Fibroblast of skin of right quadriceps (primary cell): ENCODE measurements at places on chromosomes 1 and 21.

- no peak for DNase-seq
Observed at GRCh38 chr1:53116307-53116810, 26.1 kb downstream of the SLC1A7 start.

DNA sequence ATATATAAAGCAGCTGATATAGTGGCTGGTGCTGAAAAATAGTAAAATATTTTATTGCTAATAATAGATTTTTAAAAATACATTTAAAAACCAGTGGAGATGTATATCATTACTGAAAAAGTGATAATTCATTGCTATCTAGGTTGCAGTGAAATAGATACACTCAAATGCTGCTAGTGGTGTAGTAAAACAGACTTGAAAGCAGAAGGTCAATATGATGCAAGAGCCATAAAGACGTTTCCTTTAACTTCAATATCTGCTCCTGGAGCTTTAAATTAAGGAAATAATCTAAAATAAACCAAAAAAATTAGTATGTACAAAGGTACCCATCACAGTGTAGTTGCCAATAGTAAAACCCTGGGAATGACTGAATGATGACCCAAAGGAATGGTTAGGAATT, 26.2 kb downstream of the RHEX start:
- no peak for DNase-seq

DNA sequence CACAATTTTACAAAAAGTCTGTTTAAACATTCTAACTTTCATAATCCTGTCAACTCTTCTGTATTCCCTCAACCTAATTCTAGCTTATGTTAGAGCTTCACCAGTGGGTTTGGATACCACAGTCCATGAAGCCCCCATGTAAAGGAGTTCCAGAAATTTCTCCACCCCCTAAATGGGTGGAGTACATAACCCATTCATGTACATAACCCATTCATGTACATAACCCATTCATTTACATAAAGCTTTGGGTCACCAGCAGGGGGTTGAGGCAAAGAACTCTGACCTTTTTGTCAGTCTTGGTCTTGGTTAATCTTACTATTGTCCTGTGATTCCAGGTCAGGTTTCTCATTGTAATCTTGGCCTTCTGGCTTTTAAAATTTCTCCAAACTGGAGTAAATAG, 61.6 kb downstream of the SMYD2 start:
- no peak for DNase-seq

DNA sequence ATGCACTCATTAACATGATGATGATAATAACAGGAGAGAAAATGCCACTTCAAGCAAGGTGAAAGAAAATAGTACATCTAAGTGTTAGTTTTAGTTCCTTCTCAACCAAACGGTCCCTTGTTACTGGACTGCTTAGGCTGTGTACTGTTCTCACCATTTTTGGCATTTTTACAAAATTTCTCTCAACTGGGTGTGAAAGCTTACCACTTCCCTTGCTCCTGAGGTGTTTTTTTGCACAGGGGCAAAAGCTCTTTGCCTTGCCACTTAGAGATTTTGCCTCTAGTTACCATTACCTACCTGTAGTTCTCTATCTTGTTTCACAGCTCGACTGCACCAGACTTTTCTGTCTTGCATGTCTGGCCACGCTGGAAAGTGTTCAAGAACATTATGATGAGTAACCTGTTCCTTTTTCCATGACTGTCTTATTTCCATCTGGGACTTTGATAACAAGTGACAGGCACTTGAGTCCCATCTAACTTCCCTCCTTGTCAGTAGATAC, 10.7 kb downstream of the NEK7 start:
- DNase-seq, result peak; percentile 43

DNA sequence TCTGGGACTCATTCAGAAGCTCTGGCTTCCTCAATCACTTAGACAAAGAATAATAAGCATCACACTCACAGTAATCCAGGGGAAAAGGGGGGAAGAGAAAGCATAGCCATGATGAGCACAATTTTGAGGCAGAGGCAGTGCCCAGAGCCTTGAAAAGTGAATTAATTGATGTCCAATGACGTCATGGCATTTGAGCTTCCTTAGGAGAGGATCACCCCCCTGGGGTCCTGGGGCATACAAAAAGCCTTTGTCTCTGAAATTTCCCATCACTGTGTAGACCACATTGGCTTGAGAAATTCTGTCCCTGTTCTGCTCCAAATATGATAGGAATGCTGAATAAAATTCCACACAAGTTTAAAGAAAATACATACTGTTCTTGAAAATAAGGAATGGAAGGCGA, 84.3 kb upstream of the COA6 start:
- DNase-seq, result no peak

GRCh38 chr1:230361941-230362340, 64.2 kb downstream of the PGBD5 start:
- DNase-seq, result no peak

- no peak for DNase-seq
Observed at GRCh38 chr1:202276920-202277319, 64.8 kb downstream of the UBE2T start.

GRCh38 chr1:232201024-232201423, 428.9 kb downstream of the SIPA1L2 start:
- no peak for DNase-seq

GRCh38 chr1:228979774-228980173, 244.5 kb downstream of the RHOU start:
- DNase-seq, result no peak

DNA sequence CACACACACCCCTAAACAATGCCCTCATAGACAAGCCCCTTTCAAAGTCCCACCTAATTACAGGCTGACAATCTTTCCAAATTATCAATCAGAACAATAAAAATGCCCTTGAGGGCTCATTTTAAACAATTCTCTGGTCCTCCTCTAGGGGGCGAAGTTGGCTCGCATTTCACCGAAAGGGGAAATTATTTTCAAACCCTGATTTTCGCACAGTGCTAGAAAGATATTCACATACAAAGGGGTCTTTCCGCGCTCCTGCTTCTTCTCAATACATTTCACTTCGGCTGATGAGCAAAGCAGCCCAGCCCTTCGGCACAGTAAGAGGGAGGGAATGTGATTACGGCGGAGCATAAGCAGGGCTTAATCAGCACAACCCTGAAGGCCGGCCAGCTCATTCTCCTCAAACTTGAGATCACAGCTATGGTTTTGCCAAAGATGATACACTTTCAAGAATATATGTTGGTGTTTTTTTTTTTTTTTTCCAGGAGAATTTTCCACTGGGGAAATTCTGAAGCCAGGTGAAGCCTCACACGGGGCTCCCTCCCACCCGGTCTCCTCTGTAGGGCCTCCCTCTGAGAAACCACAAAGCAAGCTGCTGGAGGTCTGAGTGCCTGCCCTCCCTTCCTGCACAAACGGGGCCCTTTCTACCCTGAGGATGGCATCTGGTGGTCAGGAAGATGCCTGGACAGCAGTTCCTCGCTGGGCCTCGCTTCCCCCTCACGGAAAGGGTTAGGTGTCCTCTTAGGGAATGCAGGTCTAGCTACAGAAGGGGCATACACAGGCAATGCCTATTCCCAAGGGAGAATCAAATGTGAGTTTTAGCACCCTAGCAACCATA, 66.9 kb downstream of the GNG12 start:
- peak; percentile 92 for DNase-seq

GRCh38 chr1:111190931-111191451, 9.5 kb downstream of the DENND2D start:
- DNase-seq, result no peak

GRCh38 chr1:233379869-233380438, 52.4 kb downstream of the MAP3K21 start:
- DNase-seq, result no peak

DNA sequence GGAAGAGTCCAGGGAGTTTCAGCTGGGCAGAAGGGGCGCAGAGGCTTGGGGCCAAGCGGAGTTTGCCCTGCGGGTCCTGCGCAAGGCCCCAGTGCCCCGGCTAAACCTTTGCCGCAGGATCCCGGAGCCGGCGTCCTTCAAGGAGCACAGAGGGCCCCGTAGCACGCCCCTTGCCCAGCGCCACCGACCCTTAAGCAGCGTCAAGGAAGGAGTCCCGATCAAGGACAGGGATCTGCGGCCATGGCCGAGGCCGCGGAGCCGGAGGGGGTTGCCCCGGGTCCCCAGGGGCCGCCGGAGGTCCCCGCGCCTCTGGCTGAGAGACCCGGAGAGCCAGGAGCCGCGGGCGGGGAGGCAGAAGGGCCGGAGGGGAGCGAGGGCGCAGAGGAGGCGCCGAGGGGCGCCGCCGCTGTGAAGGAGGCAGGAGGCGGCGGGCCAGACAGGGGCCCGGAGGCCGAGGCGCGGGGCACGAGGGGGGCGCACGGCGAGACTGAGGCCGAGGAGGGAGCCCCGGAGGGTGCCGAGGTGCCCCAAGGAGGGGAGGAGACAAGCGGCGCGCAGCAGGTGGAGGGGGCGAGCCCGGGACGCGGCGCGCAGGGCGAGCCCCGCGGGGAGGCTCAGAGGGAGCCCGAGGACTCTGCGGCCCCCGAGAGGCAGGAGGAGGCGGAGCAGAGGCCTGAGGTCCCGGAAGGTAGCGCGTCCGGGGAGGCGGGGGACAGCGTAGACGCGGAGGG, 520 bp downstream of the CLIC6 start:
- no peak for DNase-seq

DNA sequence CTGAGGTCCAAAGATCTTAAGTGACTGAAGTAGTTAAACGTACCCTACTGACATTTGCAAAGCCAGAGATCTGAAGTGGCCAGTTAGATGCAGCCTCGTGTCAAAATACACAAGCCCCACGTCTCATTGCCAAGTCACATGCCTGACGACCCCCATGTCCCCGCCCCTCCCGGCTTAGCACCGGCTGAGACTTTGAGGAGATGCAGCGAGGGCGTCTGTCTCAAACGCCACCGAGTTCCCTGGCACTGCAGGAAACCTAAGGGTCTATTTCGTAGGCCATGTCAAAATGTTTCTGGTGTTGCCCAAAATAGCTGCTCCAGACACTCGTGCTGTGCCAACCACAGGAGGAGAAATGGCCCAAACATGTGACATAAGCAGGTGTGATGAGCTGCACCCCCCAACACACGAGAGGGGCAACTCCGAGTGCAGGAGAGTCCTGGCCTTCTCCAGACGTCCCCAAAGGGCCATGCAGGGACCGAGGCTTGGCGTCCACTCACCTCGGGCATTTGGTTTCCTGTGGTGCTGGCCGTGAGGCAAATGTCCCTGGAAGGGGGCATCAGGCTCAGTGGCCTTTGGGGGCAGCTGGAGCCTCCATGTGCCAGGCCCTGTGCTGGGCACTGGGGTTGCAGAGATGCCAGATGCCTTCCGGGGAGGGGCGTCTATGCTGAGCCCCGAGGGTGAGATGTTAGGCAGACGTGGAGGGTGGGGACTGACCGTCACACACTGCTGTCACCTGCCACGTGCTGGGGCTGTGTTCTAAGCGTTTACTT, 67.0 kb downstream of the MATN1 start:
- DNase-seq, result no peak

DNA sequence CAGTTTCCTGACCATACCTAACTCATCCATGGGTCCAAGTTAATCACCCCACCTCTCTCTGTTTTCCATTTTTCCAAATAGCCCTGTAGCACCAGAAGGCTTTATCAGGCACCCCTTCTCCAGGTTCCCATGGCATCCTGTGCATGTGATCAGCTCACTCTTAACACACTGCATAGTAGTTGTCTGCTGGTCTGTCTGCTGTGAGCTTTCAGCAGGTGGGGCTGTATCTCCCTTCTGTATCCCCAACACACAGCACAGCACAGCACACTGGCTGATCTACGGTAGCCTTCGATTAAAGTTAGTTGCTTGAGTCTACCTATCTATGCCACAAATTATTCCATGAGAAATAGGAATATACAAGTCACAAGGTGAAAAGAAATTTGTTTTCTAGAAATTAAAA, 54.3 kb upstream of the C1orf198 start:
- peak; percentile 3 for DNase-seq

- DNase-seq, result no peak
Observed at GRCh38 chr1:40825996-40826395, 36.2 kb downstream of the CITED4 start.

DNA sequence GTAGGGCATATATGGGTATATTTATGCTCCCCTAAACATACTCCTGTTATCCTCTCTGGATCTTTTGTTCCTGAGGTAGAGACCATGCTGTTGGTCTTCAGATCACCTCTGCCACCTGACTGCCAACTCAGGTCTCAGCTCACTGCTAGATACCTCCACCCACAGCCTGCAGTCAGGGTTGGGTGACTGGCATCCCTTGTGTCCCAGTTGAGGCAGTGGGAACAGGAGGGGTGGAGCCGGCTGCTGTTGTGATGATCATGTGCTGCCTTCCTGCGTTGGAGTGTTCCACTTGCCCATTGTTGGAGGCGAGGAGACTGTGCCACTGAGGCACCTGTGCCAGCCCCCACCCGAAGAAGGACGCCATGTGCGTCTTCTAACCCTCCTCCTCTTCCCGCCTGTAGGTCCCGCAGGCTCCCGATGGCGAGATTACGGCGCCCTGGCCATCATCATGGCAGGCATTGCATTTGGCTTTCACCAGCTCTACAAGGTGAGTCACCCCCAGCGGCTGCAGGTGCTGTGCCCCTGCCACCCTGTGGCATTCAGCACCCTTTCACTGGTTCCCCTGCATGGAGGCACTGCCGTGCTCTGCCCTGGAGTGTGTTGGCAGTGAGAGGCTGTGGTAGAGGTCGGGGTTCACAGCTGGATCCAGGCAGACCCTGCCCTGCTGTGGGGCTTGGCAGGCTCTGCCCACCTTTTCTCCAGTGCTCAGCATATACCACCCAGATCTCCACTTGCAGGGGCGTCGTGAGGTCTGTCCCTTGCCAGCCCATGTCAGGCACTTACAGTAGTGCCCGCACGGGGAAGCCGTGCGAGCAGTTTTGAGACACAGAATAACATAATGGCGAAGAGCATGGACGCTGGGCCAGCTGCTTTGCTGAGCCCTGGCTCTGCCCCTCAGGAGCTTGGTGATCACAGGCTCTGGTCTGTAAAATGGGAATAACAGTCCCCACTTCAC, 143.5 kb downstream of the PEX14 start:
- DNase-seq, result no peak

DNA sequence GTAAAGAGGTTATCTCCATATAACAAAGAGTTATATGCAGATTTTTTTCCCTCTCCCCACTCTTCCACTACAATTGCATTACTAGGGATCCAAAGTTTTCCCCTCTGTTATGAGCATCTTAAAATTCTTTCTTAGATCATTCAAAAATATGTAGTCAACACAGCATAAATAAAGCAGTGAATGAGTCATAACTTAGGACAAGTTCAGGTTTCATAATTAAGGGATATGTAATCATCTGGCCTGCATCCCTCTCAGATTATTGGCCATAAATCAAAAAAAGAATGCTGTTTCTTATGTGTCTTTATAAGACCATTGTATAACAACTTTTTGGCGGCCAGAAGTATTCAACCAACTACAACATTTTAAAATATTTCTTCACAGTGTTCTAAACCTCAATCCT, 1526.1 kb downstream of the KCNT2 start:
- DNase-seq, result peak; percentile 58

DNA sequence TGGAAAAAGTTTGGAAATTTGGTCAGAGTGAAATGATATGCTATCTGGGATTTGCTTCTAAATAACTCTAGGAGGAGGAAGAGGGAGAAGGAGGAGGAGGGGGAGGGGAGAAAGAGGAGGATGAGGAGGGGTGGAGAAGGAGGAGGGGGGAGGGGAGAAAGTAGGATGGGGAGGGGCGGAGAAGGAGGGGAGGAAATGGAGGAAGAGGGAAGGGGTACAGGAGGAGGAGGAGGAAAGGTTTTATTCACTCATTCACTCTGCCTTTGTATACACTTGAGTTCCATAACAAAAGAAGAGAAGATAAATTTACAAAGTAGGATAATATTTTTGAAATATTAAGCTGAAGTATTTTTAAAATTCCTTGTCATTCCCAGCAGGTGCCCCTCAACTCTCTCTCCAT, 6.3 kb upstream of the VPS26C start:
- DNase-seq, result no peak

GRCh38 chr1:182143825-182144645, 82.5 kb upstream of the ZNF648 start:
- DNase-seq, result peak; percentile 86

GRCh38 chr1:160354388-160354985, 11.3 kb downstream of the NCSTN start:
- DNase-seq, result peak; percentile 24
